ENCODE measurements at places on chromosomes 6 and 20.

DNA sequence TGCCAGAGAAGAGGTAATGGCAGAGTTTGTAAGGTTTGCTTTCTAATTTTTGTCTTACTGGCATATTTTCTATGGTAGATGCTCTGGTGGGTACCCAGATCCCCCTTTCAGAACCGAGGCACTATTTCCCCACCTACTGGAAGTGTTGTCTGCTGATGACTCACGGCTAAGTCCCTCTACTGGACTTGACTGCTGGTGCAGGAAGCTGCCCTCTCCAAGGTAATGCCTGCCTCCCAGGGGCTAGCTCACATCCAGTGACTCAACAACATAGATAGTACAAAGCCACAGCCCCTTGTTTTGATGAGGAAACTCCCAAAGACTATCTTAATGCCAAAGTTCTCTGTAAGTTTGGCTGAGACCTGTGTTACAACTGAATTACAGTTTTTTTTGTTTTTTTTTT, 285.4 kb upstream of the FLRT3 start:
- no peak for DNase-seq

DNA sequence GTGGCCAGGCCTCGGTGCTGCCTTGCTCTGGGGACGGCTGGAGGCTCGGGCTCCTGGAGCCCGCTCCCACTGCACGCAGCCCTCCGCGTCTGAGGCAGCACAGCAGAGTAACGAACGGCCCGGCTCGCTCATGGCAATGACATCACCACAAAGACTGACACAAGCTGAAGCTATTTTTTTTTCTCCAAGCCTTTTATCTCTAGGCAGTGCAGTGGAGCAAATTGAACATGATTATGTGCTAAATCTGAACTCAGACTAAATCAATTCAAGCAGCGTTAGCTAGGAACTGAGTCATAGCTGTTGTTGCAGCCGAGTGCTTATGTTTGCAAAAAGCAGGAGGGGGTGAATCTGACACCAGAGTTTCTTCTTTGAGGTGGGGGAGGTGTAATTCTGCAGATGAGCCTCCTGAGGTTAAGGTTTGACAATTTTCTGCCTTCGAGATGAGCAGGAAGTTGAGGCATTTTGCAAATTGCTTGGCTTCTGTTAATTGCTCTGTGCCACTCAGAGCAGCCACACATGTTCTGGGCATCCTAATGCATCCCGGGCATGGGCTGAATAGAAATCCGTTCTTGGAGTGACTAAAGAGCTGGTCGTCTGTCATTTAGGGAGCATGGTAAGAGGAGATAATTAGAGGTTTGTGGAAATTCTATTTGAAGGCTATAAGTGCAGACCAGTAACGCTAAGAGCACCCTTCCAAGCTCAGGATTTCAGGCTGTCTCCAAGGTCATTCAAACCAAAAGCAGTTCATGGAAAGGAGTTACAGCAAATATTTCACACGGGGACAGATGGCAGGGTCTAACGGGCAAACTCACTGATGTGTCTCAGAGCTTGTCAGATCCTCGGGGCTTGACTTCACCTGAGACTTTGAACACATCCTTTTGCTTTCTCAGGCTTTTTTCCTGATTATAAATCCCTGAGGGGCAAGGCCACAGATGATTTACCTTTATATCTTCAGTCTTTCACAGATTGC, 155.1 kb upstream of the ENPP5 start:
- peak; percentile 75 for DNase-seq

- no peak for DNase-seq
Observed at GRCh38 chr6:144189351-144189750, 39.0 kb downstream of the STX11 start.

- DNase-seq, result no peak
Observed at GRCh38 chr6:13260101-13260598, 68.2 kb downstream of the TBC1D7 start.

Data from AG10803 (cell line).